ENCODE measurements at places on chromosomes 12 and 14.

GRCh38 chr12:12488296-12488695 lies 74.4 kb downstream of the DUSP16 start:
- no peak for DNase-seq

- no peak for DNase-seq
Measured at GRCh38 chr14:21780429-21781084, 106.9 kb upstream of the OR4E1 start.

DNA sequence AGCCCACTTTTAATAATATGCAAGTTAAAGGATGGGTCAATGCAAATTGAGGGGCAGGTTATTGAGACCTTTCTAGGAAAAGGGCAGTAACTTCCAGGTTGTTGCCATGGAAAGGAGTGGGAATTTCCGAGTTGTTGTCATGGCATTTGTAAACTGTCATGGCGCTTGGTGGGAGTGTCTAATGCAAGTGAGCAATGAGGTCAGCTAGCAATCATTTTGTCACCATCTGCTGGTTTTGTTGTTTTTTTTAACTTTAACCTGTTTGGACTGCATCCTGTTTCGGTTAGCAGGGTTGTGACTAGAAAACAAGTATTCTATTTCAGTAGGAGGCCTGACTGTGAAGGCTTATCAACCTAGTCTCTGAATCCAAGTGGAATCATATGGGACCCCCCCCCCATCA lies 85.8 kb upstream of the TSPAN11 start:
- no peak for DNase-seq

DNA sequence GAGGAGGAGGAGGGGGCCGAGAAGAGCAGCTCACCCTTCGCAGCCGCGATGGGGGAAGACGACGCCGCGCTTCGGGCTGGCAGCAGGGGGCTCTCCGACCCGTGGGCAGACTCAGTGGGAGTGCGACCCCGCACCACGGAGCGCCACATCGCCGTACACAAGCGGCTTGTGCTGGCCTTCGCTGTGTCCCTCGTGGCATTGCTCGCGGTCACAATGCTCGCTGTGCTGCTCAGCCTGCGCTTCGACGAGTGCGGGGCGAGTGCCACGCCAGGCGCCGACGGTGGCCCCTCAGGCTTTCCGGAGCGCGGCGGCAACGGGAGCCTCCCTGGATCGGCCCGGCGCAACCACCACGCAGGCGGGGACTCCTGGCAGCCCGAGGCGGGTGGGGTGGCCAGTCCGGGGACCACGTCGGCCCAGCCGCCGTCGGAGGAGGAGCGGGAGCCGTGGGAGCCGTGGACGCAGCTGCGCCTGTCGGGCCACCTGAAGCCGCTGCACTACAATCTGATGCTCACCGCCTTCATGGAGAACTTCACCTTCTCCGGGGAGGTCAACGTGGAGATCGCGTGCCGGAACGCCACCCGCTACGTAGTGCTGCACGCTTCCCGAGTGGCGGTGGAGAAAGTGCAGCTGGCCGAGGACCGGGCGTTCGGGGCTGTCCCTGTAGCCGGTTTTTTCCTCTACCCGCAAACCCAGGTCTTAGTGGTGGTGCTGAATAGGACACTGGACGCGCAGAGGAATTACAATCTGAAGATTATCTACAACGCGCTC lies 745 bp downstream of the TRHDE start:
- DNase-seq = peak; percentile 65

DNA sequence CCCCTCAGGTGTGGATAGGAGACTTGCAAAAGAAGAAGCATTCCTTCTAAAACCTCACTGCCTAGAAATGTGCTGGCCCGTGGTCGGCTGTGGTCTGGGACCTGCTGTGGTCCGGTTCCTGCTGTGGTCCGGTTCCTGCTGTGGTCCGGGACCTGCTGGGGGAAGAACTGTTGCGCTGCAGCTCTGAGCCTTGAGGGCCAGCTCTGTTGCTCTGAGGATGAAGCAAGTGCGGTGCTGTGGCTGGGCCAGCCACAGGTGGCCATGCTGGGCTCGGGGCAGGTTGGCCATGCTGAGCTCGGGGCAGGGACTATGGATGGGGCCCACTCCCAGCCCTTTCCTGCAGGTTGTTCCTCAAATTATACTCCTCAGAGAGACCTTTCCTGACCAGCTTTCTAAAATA lies 5.2 kb downstream of the NRXN3 start:
- no peak for DNase-seq
